ENCODE measurements at places on chromosomes 7 and 10. TPM values are rescaled to one million over a fixed set of nuclear protein-coding genes. Genes with fewer than 3 reads are reported as not detected.

DNA sequence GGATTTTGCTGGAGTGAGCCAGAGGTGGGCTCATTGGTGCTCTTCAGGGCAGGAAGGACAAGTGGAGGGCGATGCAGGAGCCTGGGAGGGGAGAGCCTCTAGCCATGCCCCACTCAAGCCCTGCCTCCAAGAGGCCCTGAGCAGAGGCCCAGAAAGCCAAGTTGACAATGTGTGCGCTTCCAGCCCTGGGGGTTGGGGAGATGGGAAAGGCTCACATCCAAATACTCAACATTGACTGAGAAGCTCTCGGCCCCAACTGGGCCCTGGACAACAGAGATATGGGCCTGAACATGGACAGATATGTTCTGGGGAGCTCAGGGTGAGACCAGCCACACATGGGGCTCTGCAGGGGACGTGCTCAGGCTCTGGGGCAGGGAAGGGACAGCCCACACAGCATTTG lies 39.0 kb downstream of the FRMPD2 start:
- no peak for DNase-seq

- no peak for DNase-seq
Observed at GRCh38 chr10:1715821-1716220, 21.5 kb downstream of the ADARB2 start.

Gene TUBB8
- not detected for total RNA-seq

Gene POMZP3
- 14.5 TPM for total RNA-seq

Gene NUPR2
- total RNA-seq, result 0.58 TPM
